Karpas-422 (cell line): ENCODE measurements at places on chromosomes 7 and 10. TPM values are rescaled to one million over a fixed set of nuclear protein-coding genes. Genes with fewer than 3 reads are reported as not detected.

DNA sequence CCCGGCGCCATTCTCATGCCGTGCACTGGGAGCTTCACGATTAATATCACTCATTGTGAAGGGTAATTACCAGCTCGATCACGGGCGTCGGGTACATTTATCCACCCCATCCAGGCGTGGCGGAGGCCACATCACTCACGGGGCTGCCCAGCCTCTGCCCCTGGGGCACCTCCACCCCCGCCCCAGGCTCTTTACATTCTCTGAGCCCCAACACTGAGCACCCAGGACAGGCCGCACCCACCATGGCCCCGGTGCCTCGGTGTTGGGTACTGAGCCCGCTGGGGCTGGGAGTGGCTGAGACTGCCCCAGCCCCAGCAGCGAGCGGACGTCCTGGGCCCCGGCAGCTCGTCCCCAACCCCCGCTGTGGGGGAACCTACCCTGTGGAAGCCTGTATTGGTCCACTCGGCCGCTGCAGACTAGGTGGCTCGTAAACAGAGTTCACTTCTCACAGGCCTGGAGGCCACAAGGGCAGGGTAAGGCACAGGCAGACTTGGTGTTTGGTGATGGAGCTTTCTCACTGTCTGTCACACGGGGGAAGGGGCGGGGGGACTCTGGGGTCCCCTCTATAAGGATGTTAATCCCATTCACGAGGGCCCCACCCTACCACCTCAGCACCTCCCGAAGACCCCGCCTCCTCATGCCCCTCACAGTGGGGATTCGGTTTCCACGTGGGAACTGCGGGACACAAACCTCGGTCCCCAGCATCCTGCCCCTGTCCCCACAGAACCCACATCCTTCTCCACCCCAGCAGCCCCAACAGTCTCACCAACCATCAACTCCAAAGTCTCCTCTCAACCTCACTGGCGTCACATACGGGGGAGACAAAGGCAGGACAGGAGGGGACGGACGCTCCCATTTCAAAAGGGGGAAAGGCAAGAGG is 184.1 kb downstream of the ELFN1 start:
- no peak overlapping the region for H3K4me3 ChIP-seq
- no peak for DNase-seq
- H3K27me3 ChIP-seq = no peaks in the 10 kb centered on the region
- no peak overlapping the region for H3K27ac ChIP-seq

DNA sequence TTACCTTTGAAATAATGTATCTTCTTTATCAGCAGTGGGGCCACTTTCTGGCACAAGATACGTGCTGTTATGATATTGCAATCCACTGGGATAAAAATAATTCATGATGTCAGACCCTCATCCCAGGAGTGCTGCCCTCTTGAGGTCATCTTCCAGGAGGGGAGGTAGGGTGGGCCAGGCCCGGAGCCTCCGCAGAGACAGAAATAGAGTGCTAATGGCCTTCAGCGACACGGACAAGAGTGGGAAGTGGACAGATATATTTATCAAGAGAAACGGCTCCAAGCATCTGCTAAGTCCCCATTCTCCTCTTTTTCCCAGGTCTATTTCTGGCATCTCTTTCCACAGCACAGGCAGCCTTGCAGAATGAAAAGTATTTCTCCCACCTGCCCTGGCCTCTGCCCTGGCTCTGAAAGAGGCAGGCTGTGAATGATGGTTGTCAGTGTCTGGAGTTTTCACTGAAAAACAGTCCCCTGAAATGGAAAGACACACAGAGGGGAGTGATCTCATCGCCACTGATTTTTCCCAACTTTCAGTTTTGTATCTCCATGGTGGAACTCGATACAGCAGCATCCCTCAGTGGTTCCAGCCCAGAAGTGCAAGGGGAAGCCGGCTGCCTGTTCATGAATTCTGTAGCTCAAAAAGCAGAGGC is 251.7 kb upstream of the MYO3A start:
- no peaks in the 10 kb centered on the region for H3K36me3 ChIP-seq
- no peaks in the 10 kb centered on the region for H3K4me1 ChIP-seq
- H3K27ac ChIP-seq = no peak overlapping the region
- DNase-seq = no peak

FERD3L gene
- total RNA-seq = not detected in 2 replicates

LIPM gene
- total RNA-seq = not detected in 2 replicates

GRCh38 chr10:28984431-28984830 is 304.4 kb upstream of the LYZL1 start:
- no peaks in the 10 kb centered on the region for H3K36me3 ChIP-seq
- H3K4me1 ChIP-seq = no peaks in the 10 kb centered on the region
- no peak overlapping the region for H3K27ac ChIP-seq
- DNase-seq = no peak
- no peak overlapping the region for H3K4me3 ChIP-seq

DNA sequence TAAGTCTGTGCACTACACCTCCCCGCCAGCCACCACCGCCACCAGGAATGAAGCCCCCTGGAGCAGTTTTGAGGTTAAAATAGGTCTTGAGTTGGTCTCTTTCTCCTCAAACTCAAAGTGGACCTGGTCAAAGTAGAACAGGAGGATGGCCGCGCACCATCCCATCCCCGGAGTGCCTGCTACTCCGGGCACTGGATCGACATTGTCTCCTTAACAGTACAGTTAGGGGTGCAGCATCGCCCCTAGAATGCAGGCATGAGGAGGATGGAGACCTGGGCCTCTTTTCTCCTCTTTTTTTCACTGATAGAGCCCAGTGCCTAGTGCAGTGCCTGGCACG is 145.5 kb downstream of the SLIT1 start:
- H3K36me3 ChIP-seq = no peaks in the 10 kb centered on the region
- no peak overlapping the region for H3K4me3 ChIP-seq
- no peak for DNase-seq
- H3K27me3 ChIP-seq = no peaks in the 10 kb centered on the region
- peaks cover 15% of the 10 kb centered on the region for H3K4me1 ChIP-seq
